ENCODE measurements at places on chromosomes 6 and 20.

DNA sequence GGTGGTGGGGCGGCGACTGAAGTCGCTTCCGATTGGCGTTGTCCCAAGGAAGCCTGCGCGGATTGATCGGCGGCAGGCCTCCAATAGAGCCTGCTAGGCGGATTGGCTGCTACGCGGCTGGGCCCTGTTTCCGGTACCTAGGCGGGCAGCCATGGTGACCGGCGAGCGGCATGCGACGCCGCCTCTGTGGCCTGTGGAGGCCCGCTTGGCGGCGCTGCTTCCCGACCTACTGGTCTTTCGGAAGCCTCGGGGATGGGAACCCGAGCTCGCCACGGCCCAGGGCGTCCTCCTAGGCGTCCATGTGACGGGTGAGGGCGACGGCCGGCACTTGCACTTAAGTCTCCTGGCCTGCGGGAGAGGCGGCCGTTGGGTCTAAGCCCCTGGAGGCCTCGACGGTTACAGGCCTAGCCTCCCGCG lies 28.1 kb downstream of the NFYA start:
- DNase-seq, result no peak

- DNase-seq, result no peak
Measured at GRCh38 chr20:8530022-8530421, 398.0 kb downstream of the PLCB1 start.

- DNase-seq, result no peak
Measured at GRCh38 chr6:44284867-44285266, 14.6 kb downstream of the TMEM151B start.

- DNase-seq, result no peak
Measured at GRCh38 chr6:149209871-149210775, 107.4 kb upstream of the TAB2 start.

DNA sequence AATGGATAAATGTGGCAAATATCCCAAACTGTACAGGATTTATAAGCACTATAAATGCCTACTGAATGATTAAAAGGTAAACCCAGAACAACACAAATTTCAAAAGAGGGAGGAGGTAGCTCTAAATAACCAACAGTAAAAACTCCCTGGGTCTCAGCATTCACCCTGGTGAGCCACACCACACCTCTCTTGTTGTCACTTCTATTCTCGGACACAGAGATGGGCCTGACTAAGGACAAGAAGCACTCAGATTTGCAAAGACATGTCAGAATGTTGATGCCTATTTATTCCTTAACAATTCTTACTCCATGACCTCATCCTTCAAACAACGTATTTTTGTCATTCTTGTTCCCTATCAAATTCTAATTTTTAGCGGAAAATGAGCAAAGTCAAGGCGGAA lies 14.7 kb downstream of the TNFRSF21 start:
- DNase-seq, result no peak

DNA sequence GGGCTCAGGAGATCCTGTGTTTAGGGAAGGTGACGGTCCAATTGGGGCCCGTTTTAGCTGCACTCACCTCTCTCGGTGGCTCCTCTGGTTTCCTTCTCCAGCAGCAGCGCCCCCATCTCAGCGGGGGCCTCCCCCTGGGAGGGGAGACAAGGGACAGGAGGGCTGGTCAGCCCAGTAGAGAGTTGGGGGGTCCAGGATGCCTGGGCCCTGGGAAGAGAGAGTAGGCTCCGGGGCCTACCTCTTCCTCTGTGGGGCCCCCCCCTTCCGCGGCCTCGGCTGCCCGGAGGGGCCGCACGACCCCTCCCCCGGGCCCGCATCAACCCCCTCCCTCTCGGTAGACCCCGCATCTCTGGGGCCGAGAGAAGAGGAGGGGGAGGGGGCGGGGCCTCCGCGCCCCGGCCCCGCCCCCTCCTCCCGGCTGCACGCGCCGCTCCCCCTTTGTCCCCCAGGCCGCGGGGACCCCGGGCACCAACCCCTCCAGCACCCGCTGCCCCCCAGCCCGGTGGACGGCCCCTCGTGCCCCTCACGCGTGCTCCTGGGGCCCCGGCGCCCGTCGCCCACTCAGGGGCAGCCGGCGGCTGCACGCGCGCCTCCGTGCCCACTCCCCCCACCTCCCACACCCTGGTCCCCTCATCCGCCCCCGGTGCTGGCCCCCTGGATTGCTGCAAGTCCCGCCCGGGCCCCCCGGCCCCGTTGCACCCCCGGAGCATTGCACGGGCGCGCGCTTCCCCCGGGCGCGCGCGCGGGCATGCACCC lies 464 bp downstream of the EHMT2 start:
- DNase-seq, result no peak

GRCh38 chr6:47084610-47085009 lies 42.5 kb upstream of the ADGRF1 start:
- DNase-seq, result no peak

DNA sequence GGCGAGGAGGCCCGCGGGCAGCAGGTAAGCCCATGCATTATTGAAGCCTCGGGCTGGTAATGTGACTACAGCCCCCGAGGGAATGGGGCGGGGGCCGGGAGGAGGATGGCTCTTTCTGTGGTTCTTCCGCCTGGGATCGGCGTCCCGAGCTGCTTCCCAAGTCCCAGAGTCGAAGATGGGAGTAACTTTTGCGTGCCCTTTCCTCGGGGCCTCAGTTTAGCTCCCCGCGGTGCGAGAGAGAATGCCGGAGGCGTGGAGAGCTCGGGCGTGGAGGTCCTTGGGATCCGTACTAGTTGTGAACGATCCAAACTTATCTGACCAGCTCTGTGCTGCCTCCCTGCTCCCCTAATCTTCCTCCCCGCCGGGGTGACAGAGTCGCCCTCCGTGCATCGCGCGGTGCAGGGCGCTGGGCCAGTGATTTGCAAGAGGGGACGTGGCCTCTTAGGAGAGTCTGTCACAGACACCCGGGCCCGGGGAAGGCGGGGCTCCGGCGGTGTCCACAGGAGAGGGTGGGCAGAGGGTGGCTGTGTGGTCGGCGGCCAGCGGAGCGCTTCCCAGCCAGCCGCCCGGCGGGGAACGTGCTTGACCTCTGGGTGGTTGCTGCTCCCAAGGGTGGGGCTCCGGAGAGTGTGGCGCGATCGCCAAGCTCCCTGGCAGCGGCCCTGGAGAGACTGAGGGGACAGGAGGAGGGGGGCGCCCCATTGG lies 815 bp downstream of the UTRN start:
- no peak for DNase-seq

DNA sequence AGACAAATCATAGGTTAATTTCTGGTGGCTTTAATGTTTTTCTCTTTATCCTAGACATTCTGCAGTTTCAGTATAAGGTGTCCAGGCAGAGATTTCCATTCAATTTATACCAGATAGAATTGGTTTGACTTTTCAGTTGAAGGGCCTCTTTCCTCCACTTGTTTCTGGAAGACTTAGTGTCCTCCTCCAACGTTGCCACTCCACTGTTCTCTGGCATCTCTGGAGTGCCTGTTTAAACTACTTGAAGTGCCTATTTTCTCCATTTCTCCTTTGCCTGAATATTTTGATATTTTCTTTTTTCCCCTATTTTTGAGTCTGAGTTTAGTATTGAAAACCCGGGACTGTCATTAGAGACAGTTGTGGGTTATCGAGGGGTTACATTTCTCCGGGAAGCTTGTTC lies 27.7 kb downstream of the EDN3 start:
- DNase-seq, result no peak

- DNase-seq, result no peak
Measured at GRCh38 chr20:31843881-31844280, 1.5 kb downstream of the FOXS1 start.

DNA sequence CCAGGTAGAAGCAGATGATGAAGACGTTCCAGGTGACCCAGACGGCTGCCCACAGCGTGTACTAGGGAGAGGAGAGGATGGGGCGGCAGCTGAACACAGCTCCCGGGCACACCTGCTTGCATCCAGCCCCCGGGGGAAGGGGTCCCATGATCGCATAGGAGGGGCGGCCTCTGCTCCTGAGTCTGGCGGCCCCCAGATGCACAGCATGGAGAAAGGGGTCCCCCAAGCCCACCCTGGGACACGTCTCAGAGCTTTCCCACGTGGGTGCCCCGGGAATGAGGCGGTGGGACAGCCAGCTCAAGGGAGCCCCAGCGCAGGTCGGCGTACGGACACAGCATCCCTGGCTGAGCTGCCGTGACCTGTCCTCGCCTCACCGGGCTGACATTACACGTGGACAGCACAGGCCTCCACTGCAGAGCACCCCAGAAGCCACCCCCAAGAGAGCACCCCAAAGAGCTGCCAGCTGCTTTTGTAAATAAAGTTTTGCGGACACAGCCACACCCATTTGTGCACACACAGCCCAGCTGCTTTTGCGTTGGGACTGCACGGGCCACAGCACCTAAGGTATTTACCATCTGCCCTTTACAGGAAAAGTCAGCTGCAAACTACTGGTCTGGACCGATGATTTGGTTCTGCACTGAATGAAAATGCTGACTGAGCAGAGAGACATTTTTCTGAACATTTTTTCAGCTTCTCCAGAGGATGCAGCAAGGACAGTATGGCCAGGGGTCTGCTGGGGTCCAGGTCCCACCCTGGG lies 5.2 kb downstream of the NKAIN4 start:
- no peak for DNase-seq

DNA sequence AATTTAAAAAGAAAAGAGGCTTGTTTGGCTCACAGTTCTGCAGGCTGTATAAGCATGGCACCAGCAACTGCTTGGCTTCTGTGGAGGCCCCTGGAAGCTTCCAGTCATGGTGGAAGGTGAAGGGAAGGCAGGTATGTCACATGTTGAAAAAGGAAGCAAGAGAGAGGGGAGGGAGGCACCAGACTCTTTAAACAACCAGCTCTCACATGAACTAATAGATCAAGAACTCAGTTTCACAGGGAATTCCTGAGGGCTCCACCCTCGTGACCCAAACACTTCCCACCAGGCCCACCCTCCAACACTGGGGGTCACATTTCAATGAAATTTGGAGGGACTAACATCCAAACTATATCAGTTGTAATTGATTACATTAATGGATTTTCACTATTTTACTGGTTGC lies 127.9 kb upstream of the MLIP start:
- DNase-seq, result no peak

- no peak for DNase-seq
Measured at GRCh38 chr20:41057999-41058673, 29.5 kb downstream of the TOP1 start.

GRCh38 chr20:19975436-19975799 lies 41.7 kb upstream of the NAA20 start:
- no peak for DNase-seq

GRCh38 chr20:31669876-31670275 lies 32.2 kb downstream of the COX4I2 start:
- DNase-seq, result no peak

GRCh38 chr20:10790013-10790412 lies 116.2 kb upstream of the JAG1 start:
- no peak for DNase-seq

GRCh38 chr6:159953091-159953601 lies 15.7 kb upstream of the IGF2R start:
- DNase-seq, result no peak

- DNase-seq, result no peak
Measured at GRCh38 chr20:14264869-14265268, 72.5 kb downstream of the FLRT3 start.

DNA sequence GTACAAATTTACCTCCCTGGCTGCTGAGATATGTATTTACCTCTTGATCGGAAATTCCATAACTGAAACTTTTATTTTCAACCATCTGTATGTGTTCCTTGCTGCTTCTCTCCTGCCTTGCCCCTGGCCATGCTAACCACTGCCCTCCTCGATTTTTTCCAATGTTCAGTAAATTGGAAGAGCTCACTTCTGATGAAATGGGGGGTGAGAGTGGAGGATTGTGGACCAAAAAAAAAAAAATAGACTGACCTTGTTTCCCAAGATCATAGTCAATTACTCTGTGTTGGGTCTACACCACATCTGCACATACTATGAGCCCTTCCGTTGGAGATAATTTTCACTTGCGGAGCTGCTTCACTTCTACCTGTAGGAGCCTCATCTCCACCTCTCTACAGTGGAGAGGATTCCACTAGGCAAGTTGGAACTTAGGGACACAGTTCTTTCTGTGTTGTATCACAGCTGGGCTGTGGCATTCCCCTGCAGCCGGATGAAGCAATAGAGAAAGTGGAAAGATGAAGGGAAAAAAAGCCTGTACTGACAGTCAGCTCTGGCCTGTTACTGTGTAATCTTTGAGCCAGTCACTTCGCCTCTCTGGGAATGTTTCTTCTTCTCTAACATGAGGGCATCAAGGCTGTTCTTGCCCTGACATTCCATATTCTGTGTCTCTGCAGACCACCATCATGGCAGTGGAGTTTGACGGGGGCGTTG lies 1.6 kb downstream of the PSMB9 start:
- DNase-seq, result no peak

DNA sequence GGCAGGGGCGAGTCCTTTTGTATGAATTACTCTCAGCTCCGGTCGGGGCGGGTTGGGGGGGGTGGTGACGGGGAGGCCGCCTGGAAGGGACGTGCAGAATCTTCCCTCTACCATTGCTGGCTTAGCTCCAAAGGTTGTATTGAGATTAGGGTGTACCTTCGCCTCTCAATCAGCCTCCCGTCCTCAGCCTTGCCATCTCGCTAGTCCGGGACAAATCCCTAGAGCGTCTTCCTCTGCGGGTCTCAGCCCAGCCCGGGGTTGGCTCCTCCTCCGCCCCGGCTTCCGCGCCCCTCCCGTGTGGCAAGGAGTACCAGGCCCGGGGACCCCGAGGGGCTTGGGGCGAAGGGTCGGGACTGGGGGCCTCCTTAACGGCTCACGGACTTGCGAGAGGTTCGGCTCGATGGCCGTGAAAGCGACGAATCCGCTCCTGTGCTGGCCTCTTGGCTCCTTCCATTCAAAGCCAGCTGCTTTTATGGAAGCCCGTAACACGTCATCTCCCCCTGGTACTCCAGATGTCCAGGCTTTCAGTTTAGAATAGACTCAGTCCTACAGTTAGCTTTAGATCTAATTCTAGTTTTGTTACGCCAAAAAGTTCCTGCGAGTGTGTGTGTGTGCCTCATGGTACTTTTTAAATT lies 636 bp upstream of the EEF1A1 start:
- DNase-seq, result no peak

DNA sequence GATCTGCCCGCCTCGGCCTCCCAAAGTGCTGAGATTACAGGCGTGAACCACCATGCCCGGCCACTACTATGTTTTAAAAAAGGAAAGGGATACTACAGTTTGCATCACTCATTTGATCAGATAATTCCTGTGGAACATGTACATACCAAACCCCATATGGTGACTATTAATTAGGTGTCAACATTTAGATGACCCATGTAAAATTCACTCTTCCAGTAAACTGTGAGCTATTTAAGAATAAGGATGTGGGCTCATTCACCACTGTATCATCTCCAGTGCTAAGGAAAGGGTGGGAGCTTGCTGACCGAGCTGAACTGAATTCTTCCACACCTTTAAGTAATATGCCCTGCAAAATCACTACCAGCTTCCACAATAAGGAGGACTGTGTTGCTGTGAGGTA lies 127.5 kb downstream of the BTBD9 start:
- no peak for DNase-seq

- no peak for DNase-seq
Measured at GRCh38 chr20:14559612-14560011, 222.2 kb upstream of the FLRT3 start.

DNA sequence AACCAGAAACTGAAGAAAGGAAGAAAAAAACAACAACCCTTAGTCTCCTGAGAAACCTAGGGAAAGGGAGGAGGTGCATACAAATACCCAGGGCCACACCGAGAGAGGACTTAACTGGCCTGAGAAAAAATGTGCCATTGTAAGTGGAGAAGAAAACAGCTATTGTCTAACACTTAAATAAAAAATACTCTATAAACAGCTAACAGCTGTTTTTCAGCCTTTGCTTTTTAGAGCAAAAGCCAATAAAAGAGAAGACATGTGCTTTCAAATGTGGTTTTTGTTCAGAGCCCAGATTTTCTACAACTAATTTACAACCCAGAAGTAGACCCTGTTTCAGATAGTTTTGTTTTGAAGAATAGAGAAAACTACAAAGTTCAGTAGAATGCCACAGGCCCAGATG lies 56.0 kb upstream of the SLC22A16 start:
- no peak for DNase-seq

All from T-helper 2 cell (primary cell).